ENCODE measurements at places on chromosomes 6 and 20.

- DNase-seq = no peak
These were observed 13.3 kb upstream of the SGK1 start for GRCh38 chr6:134331256-134331655.

DNA sequence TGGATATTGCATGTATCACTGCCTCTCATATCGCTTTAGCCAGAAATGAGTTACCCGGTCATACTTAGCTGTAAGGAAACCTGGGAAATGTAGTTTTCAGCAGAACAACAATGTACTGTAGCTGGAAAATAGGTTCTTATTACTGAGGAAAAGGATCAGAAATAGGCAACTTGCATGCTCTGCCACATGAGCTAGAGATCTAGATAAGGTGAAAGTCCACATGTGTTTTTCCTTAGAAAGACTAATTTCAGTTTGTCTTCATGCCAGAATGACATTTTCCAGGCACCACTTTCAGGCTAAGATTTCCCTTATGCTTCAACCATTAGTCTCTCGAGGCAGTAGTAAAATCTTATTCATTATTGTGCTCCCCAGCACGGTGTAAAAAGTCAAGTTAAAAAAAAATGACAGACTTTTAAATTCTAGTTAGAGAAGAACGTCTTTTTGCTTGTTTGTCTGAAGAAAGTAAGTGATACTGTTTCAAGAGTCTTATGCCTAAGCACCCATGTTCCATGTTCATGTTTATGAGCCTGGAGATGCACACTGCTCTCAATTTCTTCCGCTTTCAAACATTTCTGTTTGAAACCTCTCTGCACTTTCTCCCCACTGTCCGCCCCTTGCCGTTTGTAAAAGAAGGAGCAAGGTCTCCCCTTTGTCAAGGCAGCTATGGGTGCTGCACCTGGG is 67.6 kb downstream of the ZNF831 start:
- DNase-seq = no peak

DNA sequence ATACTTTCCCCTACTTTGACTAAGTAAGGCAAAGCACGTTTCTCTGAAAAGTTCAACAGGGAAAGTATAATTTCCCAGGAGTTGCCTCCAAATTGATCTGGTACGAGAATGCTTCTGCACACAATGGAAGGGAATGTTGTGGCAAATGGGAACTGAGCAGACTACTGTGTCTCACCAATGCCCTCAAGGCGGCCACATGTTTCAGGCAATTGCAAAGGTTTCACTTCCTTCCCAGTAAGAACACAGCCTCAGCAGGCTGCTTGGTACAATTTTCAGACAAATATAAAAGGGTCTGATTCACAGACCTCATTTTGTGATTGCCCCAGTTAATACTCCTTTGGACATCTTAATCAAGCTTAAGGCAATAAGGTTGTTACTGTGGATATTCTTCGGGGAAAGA is 71.2 kb downstream of the KIAA0319 start:
- no peak for DNase-seq

DNA sequence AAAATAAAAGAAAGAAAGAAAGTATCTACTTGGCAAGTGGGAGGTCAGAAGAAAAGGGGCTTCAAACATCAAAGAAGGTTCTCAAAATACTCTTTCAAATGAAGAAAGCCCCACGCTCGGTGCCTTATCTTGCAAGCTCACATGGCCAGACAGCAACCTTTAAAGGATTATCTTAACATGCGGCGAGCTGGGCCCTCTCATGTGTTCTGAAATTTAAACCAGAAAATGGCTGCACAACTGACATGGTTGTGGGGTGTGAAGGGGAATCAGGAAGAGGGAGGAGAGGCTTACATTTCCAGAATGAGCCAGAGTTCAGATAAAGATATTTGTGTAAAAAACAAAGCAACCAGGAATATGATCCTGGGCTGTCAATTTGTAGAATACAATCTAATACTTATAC is 363.1 kb downstream of the PRKN start:
- no peak for DNase-seq

DNA sequence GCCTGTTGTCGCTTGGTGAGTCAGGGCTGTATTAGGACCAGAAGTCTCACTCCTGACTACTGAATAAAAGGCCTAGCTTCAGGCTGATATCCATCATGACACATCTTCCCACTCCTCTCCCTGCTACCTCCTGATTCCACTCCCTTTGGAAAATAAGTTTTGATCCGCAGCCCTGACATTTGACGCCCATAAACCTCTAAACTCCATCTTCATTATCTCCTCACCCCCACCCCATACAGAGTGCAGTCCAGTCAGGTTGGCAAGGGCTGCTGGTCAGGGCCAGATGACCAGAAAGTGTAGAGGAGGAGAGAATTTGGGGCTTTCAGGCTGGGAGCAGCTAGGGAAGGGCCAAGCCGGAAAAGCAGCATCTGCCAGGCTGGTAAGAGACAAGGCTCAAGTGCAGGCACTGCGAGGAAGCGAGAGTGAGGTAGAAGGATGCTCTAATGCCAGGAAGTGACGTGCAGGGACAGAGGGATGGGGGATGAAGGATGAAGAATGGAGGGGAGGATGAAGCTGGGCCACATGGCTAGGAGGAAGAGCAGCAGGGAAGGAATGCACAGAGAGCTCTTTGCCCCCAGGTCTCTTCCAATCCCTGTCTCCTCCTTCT is 1.2 kb downstream of the GGT7 start:
- DNase-seq = no peak

DNA sequence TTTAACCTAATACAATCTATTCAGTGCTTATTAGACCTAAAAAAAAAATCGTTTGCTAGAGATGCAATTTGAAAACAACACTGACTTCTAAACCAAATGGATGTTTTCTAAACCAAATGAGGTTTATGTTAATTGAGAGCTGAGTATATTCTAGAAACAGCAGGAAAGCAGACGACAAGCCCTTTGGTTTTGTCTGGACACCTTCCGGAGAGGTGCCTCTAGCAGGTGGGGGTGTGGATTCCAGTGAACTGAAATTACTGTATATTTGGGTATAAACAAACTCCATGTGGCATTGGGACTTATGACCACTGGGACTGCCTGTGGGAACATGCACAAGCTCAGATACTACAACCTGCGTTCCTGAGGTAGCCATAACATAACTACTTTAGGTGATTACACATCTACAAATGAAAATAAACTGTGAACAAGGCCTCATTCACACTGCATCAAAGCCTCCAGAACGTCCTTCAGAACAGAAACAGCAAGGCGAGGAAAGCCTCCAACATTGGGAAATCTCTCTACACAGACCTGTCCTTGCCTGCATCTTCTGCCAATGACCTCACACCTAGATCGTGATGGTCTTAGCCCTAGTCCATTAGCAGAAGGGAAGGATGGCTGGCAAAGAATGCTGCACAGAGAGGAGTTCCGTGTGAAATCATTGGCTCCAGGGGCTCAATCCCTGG is 206.8 kb upstream of the FOXQ1 start:
- no peak for DNase-seq

- no peak for DNase-seq
These were observed 896.8 kb downstream of the EPHA7 start for GRCh38 chr6:92522589-92522988.

GRCh38 chr6:101011186-101011585 is 130.1 kb upstream of the ASCC3 start:
- DNase-seq = no peak

DNA sequence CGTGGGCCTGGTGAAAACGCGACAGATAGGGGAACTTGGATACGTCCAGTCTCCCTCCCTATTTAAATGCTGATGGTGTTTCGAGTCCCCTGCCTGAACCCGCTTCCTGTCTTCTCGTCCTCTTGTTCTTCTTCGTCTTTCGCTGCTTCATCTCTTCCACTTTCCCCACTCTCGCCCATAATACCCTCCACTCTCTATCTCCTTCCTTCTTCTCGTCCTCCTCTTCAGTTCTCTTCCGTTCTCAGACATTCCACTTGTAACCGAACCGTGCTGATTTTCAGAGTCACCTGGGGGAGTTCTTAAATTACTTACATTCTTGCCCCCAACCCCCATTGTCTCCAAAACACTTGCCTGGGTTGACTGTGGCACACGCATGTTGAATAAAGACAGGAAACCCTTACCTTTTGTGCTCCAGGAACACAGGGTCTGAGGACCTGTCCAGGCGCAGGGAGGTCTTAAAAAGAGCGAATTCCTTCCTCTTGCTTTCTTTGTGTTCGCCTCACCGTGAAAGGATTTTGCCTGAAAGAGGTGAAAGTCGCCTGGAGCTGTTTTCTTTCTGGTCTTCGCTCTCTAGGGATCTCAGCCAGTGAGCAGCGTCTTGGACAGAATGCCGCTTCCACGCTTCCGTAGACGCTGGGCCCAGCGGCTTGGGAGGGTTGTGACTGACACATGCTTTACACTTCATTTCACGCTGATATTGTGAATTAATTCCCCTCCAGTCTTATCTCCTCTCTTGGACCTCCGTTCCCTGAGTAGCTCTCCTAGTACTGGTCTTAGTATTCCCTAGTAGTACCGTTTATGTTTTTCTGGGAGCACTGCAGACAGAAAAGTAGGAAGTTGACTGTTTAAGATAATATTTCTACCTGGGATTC is 184.0 kb downstream of the GPX5 start:
- DNase-seq = no peak

DNA sequence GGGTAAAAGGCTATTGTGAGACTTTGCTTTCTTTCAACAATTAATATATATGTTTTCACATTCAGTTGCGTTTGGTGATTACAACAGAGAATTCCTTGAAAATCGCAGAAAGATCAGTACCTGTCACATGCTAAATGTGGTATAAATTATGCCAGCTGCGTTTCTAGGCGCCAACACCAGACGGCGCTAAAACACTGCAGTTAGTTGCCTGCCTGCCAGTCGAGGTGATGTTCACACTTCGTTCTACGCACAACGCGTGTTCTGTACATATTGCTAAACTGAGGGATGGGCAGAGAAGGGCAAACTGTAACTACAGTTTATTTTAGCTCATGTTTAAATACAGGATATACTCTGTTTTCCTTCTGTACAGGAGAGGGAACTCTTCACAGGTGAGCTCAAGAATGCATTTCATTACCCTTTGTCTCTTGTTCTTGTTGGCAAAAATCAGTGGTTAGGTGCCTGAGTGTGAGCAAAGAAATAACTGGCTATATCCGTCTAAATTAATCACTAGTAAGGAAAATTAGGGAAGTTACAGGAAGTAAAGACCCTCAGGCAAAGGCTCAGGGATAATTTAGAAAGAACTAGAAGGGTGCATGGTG is 100.1 kb upstream of the RGS17 start:
- DNase-seq = no peak
